Daoy (cell line): ENCODE measurements at places on chromosomes 11 and 22. TPM values are rescaled to one million over a fixed set of nuclear protein-coding genes. Genes with fewer than 3 reads are reported as not detected.
A peak's percentile ranks its signal among the peaks of the same experiment; 100 is the strongest.

The AIFM3 gene
- 2.0 TPM in 1 of 2 replicates, not detected in the other for total RNA-seq

The KRTAP5-1 gene
- total RNA-seq: not detected in 2 replicates

The ANO5 gene
- total RNA-seq: 1.3 and 1.4 TPM in 2 replicates

- peak; percentile 22 for DNase-seq
Observed at GRCh38 chr11:95335989-95336388, 105.0 kb upstream of the SESN3 start.

GRCh38 chr22:46320166-46320710 lies 15.3 kb upstream of the TRMU start:
- DNase-seq: no peak

DNA sequence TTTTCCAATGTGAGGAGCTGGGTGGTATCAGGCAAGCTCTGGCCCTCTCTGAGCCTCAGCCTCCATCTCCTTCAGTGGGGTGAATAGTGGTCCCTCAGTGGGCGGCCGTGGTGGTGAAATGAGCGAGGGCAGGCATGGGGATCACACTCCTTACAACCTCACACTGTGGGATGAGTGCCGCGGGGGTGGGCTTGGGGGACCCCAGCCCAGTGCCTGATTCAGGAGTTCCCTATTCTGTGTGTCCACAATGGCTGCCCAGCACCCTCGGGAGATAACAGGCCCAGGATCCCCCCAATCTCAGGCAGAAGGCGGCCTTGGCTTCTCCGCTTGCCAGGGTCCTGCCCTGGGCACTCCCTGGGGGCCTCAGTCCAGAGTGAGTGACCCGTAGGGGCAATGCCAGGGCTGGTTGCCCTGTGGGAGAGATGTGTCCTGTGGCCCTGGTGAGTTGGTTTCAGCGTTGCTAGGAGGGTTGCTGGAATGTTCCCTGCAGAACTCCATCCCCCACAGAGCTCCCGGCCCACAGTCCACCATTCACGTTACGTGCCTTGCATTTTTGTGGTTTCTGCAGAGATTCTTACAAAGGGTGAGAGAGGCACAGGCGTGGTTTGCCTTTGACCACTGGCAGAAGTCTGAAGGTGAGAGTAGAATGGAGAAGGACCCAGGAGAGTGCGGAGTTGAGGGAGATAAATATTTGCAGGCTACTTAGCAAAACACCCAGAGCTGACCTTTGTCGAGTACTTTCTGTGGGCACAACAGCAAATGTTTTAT lies 2.9 kb downstream of the ALDH3B1 start:
- peak; percentile 94 for DNase-seq

DNA sequence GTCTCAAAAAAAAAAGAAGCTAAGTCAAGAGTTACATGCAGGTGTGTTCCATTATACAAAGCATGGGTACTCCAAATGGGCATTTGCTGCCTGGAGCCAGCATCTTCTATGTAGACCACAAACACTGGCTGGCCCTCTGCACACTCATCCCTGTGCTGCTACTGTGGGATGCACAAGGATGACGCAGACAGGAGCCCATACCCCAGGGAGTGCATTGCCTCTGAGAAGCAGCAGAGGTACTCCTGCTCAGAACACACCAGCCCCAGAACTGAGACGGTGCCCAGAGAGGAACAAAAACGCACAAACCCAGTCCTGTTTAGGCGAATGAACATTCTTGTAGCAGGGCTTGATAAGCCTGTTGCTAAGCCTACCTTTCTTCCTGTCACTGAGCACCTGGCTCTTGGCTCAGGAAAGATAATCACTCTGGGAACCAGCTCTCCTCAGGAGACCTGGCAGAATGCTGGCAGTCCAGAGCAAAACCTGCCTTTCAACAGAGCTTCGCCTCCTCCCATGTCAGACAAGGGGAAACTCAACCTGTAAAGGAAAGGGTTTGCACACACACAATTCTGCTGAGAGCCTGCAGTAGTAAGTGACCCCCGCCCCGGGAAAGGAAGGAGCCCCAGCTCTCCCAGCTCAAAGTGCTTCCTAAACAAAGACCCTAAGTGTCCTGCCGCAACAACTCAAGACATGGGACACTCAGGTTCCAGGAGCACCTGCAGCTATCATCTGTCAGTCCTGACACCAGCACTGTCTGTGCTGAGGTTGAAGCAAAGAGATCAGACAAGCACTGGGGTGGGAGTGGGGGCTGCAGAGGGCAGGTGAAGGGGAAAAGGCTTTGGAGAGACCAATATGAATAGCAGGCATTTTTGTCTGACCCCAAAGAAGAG lies 145.7 kb downstream of the TENM4 start:
- DNase-seq: no peak

GRCh38 chr11:123745764-123746451 lies 4.4 kb upstream of the ZNF202 start:
- DNase-seq: no peak

DNA sequence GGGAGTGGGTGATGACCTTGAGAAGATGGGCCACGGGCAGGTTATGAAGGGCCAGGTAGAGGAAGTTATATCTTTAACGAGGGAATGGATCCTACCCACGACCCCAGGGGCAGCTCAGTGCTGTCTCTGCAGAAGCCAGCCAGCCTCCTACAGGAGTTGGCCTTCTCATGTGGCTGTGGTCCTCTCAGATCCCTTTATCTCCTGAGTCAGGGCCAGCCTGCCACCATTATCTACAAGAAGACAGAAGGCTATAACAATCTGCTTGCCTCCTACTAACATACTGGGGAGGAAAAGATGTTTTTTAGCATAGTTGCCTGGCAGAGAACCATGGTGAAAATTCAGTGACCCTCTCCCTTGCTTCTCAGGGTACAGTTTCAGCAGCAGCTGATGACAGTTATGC lies 7.0 kb upstream of the YWHAH start:
- no peak for DNase-seq
